ENCODE measurements at places on chromosomes 6 and 20. TPM values are rescaled to one million over a fixed set of nuclear protein-coding genes. Genes with fewer than 3 reads are reported as not detected.

DNA sequence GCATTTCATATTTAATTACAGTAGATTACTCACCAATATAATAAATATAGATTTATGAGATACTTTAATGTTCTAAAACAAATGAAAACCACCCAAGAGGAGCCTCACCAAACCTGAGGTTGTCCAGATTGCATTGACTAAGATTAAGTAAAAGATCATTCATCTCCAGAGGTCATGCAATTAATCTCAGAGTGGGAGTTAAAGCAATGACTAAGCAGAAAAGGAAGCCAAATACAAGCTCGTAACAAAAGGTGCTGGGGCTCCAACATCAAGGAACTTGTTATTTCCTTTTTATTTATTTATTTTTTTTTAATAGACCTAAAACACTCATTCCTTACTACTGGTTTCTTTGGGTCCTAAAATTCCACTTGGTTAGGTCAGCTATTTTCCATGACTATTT is 57.7 kb downstream of the RSPO3 start:
- no peaks in the 10 kb centered on the region for H3K36me3 ChIP-seq
- H3K27me3 ChIP-seq, result no peaks in the 10 kb centered on the region
- H3K4me3 ChIP-seq, result no peak overlapping the region

DNA sequence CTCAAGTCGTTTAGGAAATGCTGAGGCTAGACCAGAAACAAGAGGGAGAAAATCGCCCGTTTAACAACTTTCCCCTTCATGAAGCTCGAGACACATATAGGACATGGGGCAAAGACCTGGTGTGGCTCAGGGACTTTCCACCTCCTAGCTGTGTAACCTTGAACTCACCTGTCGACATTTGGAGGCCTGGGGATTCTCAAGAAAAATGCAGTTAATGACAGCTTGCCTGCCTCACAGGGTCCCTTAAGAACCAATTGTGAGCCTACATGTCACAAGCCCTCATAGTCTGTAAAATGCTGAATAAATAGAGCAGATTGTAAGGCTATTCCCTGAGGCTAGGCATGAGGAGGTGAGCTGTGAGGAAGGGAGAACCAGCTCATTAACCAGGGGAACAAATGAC is 35.1 kb downstream of the MGME1 start:
- H3K4me1 ChIP-seq, result peaks cover 15% of the 10 kb centered on the region
- DNase-seq, result no peak
- H3K4me3 ChIP-seq, result no peak overlapping the region
- H3K27ac ChIP-seq, result no peak overlapping the region
- H3K27me3 ChIP-seq, result no peaks in the 10 kb centered on the region

GRCh38 chr6:12593771-12594529 is 122.6 kb upstream of the PHACTR1 start:
- no peak for DNase-seq
- H3K36me3 ChIP-seq, result no peaks in the 10 kb centered on the region
- no peaks in the 10 kb centered on the region for H3K4me1 ChIP-seq
- no peaks in the 10 kb centered on the region for H3K27me3 ChIP-seq
- H3K4me3 ChIP-seq, result no peak overlapping the region

- H3K27ac ChIP-seq, result no peak overlapping the region
- no peak for DNase-seq
- peaks cover 48% of the 10 kb centered on the region for H3K4me1 ChIP-seq
- H3K36me3 ChIP-seq, result peaks cover 3% of the 10 kb centered on the region
Measured at GRCh38 chr6:37277001-37277409, 19.1 kb upstream of the TMEM217 start.

DNA sequence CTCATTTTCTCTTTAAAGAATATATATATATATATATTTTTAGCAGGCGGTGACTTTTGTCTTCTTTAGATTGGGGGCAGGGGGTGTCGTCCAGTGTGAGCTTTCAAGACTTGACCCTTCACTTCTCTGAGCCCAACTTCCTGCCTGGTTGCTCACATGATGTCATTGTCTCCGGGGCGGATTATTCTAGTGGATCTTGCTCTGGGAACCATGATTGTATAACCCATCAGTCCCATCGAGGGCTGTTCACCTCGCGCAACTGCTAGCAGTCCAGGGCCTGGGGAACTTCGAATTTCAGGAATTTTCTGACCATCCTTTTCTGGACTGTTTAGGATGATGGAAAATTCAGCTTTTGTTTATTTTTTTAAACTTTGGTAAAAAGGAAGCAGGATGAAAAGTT is 1.0 kb downstream of the IGF2R start:
- peaks cover 42% of the 10 kb centered on the region for H3K4me1 ChIP-seq
- H3K27me3 ChIP-seq, result no peaks in the 10 kb centered on the region
- peak overlapping the region; percentile 80 for H3K27ac ChIP-seq
- DNase-seq, result no peak

- H3K4me3 ChIP-seq, result no peak overlapping the region
- no peaks in the 10 kb centered on the region for H3K27me3 ChIP-seq
- H3K4me1 ChIP-seq, result no peaks in the 10 kb centered on the region
- no peak overlapping the region for H3K27ac ChIP-seq
Measured at GRCh38 chr20:43564993-43565757, 6.3 kb downstream of the SGK2 start.

DNA sequence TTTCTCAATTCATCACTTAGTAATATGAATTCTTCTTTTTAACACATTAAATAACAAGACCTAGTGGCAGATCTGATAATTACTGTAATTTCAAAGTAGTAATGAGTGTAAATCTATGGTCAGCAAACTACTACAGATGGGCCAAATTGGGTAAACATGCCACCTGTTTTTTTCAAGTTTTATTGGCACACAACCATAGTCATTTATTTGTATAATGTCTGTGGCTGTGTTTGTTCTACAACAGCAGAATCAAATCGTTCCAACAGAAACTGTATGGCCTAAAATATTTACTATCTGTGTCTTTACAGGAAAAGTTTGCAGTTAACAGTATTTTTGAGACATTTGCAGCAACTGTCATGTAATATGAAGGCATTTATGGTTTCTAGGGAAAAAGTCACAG is 86.1 kb upstream of the EYA2 start:
- peaks cover 8% of the 10 kb centered on the region for H3K27me3 ChIP-seq
- no peak for DNase-seq
- no peak overlapping the region for H3K27ac ChIP-seq
- H3K4me1 ChIP-seq, result peaks cover 4% of the 10 kb centered on the region
- no peaks in the 10 kb centered on the region for H3K36me3 ChIP-seq

DNA sequence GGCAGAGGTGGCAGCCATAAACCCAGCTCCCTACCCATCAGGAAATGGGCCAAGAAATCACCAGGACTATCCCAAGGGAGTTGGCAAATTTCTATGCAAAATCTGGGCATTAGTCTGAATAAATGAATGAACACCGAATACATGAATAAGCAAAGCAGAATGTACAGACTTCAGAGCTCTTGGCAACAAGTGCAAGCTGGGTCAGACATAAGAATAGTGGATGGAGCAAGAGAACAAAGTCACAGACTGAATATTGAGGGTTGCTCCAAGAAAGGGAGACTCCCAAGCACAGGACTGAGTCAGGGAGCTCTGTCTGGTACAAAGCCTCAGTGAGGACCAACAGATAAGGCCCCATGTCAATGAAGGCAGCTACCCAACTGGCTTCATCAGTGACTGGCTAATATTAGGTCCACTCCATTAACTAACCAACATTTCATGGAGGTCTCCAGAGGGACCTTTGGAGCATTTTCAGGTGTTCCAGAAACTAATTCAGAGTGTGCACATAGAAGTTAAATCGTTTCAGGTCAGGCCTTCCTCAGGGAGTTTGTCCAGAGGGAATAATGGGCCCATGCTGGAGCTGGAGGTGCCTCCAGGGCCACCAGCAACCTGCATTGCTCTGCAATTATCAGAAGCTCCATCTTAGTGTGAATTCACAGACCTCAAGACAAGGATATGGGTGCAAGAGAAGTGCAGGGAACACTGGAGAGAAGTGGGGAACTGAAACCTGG is 191.5 kb upstream of the RALGAPA2 start:
- DNase-seq, result no peak
- no peak overlapping the region for H3K27ac ChIP-seq
- H3K27me3 ChIP-seq, result no peaks in the 10 kb centered on the region
- no peaks in the 10 kb centered on the region for H3K36me3 ChIP-seq
- no peaks in the 10 kb centered on the region for H3K4me1 ChIP-seq

DNA sequence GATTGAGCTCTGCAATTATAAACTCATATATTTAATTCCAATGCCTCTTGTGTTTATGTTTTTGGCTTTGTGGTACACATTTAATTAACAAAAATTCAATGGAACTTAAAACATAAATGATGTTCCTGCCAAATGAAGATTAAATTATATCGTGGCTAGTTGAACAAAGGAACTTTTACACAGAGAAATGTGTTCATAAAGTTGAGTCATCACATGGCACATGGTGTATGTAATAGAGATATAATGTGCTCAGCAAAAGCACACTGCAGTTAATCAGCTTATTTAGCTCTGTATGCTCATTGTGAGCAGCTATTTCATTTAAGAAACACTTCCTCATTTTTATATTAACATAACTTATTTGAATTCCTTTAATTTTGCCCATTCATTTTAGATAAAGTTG is 1295.6 kb upstream of the CITED2 start:
- no peaks in the 10 kb centered on the region for H3K36me3 ChIP-seq
- H3K27ac ChIP-seq, result no peak overlapping the region
- no peak overlapping the region for H3K4me3 ChIP-seq
- no peaks in the 10 kb centered on the region for H3K4me1 ChIP-seq
- no peaks in the 10 kb centered on the region for H3K27me3 ChIP-seq

GRCh38 chr20:63969838-63970713 is at the start of gene ZNF512B:
Gene ZNF512B, minus strand, starts transcription at chr20:63969930. Its CDS starts 1,980 bp downstream, at chr20:63967950.
- peaks cover 8% of the 10 kb centered on the region for H3K4me1 ChIP-seq
- no peaks in the 10 kb centered on the region for H3K27me3 ChIP-seq
- H3K27ac ChIP-seq, result peak within 1 kb of the TSS; percentile 53
- no peak for DNase-seq

- peak overlapping the region; percentile 16 for H3K27ac ChIP-seq
- H3K4me3 ChIP-seq, result no peak overlapping the region
- no peak for DNase-seq
- peaks cover 22% of the 10 kb centered on the region for H3K4me1 ChIP-seq
Measured at GRCh38 chr20:38196592-38196991, 31.5 kb upstream of the TGM2 start.

DNA sequence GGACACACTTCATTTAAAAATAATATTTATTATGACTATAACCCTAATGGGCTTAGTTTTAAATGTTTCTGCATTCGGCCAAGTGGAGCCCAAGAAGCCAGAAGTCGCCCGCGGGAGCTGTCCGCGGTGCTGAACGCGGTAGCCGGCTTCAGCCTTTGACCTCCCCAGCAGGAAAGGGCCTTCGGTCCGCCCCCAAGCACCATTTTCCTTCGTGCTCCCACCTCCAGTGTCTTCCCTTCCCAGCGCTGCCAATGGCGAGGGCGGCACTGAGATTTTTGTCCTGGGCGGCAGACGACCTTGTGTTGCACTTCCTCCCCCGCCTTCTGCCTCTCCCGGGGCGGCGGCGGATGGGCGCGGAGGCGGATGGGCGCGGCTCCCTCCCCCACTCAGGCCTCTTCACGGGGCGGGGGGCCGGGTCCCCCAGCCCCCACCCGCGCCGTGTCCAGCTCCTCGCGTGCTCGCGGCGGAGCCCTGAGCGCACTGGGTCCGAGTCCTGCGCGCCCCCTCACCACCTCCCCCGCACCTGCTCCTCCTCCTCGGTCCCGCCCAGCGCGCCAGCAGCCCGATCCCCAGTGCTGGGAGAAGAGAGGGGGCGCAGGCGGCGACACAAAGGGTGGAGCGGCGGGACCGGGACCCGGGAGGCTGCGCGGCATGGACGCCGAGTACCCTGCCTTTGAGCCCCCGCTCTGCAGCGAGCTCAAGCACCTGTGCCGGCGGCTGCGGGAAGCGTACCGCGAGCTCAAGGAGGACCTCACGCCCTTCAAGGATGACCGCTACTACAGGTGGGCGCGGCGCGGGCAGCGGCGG is 23.6 kb upstream of the TMEM181 start:
- H3K4me1 ChIP-seq, result peaks cover 13% of the 10 kb centered on the region
- peak overlapping the region; percentile 70 for H3K4me3 ChIP-seq
- no peaks in the 10 kb centered on the region for H3K36me3 ChIP-seq

DNA sequence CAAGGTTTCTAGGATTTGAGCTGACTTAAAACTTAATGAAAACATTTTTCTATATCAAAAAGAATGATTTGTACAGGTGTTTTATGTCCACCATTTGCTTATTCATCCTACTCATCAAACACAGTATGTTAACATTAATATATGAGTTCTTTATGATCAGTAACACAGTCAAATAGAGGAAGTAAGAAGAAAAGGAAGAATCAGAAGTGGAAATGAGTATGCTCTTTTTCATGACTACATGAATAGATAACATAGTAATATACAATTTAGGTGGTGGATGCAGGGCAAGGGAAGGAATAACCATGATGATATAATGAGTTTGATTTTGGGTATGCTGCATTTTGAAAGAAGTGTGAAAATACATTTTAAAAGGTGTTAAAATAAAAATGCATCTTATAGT is 16.5 kb downstream of the KPNA5 start:
- H3K27ac ChIP-seq, result no peak overlapping the region
- DNase-seq, result no peak
- H3K4me1 ChIP-seq, result peaks cover 4% of the 10 kb centered on the region
- H3K36me3 ChIP-seq, result no peaks in the 10 kb centered on the region
- H3K27me3 ChIP-seq, result no peaks in the 10 kb centered on the region

- no peak overlapping the region for H3K4me3 ChIP-seq
- no peaks in the 10 kb centered on the region for H3K36me3 ChIP-seq
- H3K27ac ChIP-seq, result no peak overlapping the region
- no peak for DNase-seq
- H3K27me3 ChIP-seq, result peaks cover 13% of the 10 kb centered on the region
Measured at GRCh38 chr20:21096321-21097043, 9.7 kb downstream of the LINC00237 start.

DNA sequence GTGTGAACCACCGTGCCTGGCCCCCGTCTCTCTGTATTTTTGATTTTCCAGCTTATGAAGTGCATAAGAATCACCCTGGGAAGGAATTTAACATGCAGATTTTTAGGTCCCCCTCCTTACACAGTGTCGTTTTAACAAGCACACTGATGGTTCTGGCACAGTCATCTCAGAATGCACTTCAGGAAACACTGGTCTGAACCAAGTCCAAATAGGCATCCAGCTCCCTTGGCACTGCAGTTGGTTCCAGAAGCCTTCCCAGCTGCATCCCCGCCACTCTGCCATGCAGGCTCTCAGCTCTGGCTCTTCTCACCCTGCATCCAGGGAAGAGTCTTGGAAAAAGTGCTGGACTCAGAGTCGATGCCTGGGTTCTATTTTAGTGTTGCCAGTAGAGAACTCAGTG is 20.1 kb downstream of the RIPOR2 start:
- DNase-seq, result no peak
- no peak overlapping the region for H3K27ac ChIP-seq
- H3K4me3 ChIP-seq, result no peak overlapping the region
- no peaks in the 10 kb centered on the region for H3K27me3 ChIP-seq
- H3K4me1 ChIP-seq, result peaks cover 4% of the 10 kb centered on the region

CD109 gene
- total RNA-seq, result 21.3 TPM

C20orf141 gene
- not detected for total RNA-seq

C6orf163 gene
- 4.9 TPM for total RNA-seq

GTSF1L gene
- not detected for total RNA-seq

DPPA5 gene
- total RNA-seq, result not detected

SUN5 gene
- not detected for total RNA-seq

HS3ST5 gene
- not detected for total RNA-seq

CLDN20 gene
- total RNA-seq, result not detected

SLC16A10 gene
- total RNA-seq, result 32.4 TPM

ADGRB3 gene
- total RNA-seq, result 2.4 TPM

TNFAIP3 gene
- 26.3 TPM for total RNA-seq

MDC1 gene
- 22.6 TPM for total RNA-seq

NCOA5 gene
- 23.7 TPM for total RNA-seq

HDGFL1 gene
- not detected for total RNA-seq
